ENCODE measurements at places on chromosomes 6 and 20. TPM values are rescaled to one million over a fixed set of nuclear protein-coding genes. Genes with fewer than 3 reads are reported as not detected.

GTSF1L gene
- total RNA-seq = not detected

LAMA2 gene
- total RNA-seq = 2.8 TPM

PRIM2 gene
- 69.2 TPM for total RNA-seq

SLC25A27 gene
- 0.52 TPM for total RNA-seq

DNA sequence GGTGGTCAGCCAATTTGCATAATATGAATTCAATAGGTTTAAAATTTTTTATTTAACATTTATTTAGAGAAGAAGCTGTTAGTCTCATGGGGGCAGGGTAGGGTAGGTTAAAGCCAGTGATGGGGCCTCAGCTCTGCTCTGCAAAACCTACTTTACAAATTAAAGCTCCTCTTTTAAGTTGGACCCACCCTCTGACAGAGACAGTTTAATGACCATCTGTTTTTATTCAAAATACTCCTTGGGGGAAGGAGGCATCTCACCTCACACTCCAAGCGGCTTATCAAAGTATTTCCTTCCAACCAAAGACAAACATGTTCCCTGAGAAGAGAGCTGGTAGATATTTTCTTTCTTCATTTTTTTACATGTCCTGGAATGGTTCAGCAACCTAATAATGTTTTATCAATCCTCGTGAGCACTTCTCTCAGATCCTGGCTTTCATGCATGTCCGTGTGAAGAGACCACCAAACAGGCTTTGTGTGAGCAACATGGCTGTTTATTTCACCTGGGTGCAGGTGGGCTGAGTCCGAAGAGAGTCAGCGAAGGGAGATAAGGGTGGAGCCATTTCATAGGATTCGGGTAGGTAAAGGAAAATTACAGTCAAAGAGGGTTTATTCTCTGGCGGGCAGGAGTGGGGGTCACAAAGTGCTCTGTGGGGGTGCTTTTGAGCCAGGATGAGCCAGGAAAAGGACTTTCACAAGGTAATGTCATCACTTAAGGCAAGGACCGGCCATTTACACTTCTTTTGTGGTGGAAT lies 184.7 kb downstream of the GJA1 start:
- DNase-seq = peak; percentile 3

DNA sequence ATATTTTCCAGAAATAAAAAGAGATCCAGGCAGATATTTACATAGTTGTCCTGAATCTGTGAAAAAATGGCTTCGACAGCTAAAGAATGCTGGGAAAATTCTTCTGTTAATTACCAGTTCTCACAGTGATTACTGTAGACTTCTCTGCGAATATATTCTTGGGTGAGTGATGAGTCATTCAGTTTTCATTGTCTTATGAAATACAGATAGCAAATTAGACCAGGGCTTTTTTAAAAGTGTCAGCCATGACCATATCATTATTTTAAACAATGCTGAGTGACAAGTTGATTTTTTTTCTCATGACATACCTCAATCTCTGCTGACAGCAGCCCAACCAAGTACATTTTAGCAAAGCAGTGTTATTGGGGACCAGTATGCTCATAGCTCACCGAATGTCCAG lies 32.8 kb downstream of the TSPYL4 start:
- DNase-seq = no peak

DNA sequence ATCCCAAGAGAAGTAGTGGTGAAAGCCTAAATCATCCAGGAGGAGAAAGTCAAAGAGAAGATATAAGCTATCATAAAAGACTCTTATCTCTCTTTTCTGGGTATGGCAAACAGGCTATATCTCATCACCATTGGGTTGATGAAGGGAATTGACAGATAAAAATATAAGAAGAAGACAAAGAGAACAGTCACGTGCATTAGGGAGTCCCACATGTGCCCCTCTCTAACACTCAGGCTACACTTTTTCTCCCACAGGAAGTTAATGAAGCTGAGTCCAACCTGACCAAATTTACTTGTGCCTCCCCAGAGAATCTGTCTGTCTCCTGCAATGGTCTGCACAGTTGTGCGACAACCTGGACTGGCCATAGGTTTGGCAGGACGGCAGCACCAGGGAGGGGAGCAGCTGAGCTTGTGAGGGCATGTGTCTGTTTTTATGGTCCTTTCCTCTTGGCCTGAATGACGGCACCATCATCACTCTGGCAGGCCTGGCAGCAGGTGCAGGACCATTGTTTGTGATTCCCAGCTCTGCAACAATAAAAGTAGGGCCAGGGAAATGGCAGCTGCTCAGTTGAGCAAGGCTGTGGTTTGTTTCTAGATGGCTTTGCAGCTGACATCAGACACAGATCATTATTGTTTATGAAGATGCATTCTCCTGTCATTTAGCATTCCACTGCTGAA lies 144.5 kb upstream of the MCHR2 start:
- DNase-seq = no peak

GRCh38 chr6:16925461-16925860 lies 164.2 kb upstream of the ATXN1 start:
- no peak for DNase-seq
